Activated naive CD4-positive, alpha-beta T cell treated with anti-CD3 and anti-CD28 coated beads, Interleukin-2, amount 10 ng/mL, durations not matched to agents 5 hours and 36 hours (primary cell): ENCODE measurements at places on chromosomes 6 and 20. TPM values are rescaled to one million over a fixed set of nuclear protein-coding genes. Genes with fewer than 3 reads are reported as not detected.

PGC gene
- not detected for total RNA-seq

SRSF12 gene
- total RNA-seq, result not detected

ZNF334 gene
- total RNA-seq, result 0.40 TPM

EMILIN3 gene
- not detected for total RNA-seq

HLA-DRB5 gene
- total RNA-seq, result 2.9 TPM

SLC17A9 gene
- 20.6 TPM for total RNA-seq

CHMP4B gene
- 96.5 TPM for total RNA-seq

SPDEF gene
- not detected for total RNA-seq

PSORS1C1 gene
- total RNA-seq, result not detected

GPLD1 gene
- total RNA-seq, result not detected

PLCG1 gene
- 495 TPM for total RNA-seq

DACT2 gene
- not detected for total RNA-seq

C6orf15 gene
- not detected for total RNA-seq

SDCBP2 gene
- total RNA-seq, result 2.6 TPM

LINC00237 gene
- total RNA-seq, result not detected

MCHR2 gene
- total RNA-seq, result not detected
